ENCODE measurements at places on chromosomes 3 and 15. TPM values are rescaled to one million over a fixed set of nuclear protein-coding genes. Genes with fewer than 3 reads are reported as not detected.

DNA sequence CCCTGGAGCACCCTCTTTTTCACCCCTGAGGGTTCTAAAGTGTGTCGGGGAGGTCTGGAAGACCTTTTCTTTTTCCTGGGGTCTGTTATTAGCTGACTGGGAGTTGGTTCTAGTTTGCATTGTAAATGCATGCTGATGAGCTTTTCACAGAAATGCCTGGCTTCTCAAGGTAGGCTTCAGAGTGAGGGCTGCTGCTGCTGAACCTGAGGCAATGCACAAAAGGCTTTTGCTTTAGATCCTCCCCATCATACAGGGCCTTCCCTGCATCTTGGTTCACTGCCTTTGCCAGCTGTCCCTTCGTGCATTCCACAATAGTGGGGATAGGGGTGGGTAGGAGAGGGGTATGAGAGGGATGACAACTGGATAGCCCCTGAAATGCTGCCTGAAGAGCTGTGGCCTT is 46.6 kb downstream of the FAH start:
- DNase-seq, result no peak

DNA sequence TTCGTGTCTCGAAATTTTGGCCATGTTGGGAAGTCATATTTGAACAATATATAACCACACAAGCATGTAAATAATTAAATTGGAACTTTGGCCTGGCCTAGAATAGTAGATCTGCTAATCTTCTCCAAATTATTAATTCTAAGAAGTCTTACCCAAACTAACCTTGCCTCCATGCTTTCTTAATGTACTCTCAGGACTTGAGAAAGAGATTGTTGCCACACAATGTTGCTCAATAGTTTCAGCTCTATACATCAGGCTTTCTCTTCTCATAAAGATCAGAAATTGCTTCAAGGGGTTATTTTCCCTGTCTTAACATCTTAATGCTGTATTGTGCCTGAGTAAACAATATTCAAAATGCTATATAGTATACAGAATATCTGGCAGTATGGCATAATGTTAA is 202.7 kb upstream of the LRIG1 start:
- no peak for DNase-seq

GRCh38 chr15:45795440-45796069 is 160.7 kb downstream of the SQOR start:
- no peak for DNase-seq

Gene GOLGA8M
- 2.1 TPM for total RNA-seq

All from urinary bladder (tissue), 4 donors.